Tongue (tissue), 3 donors: ENCODE measurements at places on chromosomes 2 and 18.

DNA sequence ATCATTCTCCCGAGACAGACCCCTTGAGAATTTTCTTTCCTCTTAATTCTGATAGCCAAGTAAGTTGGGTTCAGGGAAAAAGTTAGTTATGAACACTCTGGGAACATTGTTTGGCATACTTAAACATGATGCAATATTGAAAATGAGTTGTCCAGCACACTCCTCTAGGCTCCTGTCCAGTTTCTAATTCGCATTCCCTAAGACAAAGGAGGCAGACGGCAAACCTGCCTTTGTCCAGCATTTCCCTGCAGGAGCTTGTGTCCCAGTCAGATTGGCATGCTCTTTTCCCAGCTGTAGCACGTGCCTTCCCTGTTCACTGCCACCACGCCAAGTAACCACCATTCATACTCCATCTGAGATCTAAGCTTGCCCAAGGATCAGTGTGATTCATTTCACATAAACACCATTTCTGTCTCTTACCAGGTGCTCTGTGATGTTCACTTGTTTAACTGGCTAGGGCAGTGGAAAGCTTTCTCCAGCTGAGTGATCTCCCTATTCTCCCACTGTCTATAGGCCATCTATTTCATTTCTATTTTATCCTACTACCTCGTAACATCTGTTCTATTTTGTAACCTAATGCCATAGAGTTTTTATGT is 150.0 kb upstream of the EPB41L3 start:
- DNase-seq: peak; percentile 57

- DNase-seq: no peak
Observed at GRCh38 chr18:42474577-42474976, 519.5 kb downstream of the PIK3C3 start.

DNA sequence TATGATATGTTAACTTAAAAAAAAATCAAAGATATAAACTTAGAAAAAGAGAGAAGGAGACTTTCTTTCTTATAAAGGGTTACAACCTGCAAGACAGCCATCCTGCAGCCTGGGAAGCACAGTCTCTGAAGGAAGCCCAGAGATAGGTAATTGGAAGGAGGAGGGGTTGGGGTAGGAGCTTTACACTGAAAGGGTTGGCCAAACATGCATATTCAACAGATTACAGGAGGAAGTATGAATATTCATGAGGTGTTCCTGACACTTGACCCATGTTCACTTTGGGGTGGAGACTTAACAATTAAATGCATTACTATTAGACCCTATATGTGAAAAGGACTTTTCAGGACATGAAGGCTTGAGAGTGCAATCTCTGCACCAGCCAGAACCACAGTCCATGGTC is 71.7 kb upstream of the CDH2 start:
- DNase-seq: no peak

GRCh38 chr2:8378016-8378810 is 303.6 kb upstream of the ID2 start:
- no peak for DNase-seq

DNA sequence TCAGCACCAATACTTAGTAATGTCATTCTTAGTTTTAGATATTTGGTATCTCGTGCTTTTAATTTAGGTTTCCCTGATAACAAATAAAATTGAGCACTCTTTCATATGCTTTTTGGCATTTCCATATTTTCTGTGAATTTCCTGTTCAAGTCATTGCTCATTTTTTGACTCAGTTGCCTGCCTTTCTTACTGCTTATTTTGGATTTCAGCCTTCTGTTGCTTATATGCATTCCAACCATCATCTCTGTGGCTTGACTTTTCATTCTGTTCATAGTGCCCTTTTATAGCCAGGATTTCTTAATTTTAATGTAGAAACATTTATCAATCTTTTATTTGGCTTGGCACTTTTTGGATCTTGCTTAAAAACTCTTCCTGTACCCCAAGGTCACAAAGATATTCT is 14.5 kb upstream of the KIF3C start:
- DNase-seq: no peak

GRCh38 chr2:108978709-108979111 is 10.3 kb downstream of the EDAR start:
- DNase-seq: peak; percentile 43

DNA sequence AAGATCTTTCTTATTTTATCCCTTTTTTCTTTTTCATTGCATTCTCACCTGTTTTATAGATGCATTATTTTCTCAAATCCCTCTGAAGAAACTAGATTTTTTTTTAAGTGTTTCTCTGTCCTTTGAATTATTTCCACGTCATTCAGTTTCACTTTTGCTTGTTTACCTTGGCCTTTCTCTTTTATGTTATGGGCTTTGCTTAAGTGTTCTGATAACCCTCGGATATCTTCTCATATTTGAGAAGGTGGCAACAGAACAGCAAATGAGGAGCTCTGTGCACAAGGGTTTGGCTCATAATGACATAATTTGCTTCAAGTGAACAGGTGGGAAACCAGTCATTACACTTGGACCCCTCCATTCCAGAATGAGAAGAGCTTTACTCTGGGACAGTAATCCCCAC is 111.9 kb downstream of the C1D start:
- no peak for DNase-seq

DNA sequence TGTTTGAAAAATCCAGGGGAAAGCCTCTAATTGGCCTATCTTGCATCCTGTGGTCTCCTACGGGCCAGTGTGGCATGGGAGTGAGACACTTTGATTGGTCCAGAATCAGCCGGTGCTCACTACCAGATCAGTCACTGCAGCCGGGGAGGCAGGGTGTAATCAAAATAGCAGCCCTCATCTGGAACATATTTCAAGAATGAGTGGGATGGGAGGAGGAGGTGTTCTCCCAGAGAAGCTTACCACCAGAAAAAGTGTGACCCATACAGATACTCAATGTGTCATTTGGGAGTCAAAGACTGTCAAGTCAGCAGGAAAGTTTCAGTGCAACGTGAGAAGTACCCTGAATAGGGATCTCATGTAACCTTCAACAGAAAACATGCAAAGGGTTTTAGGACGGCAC is 393.9 kb upstream of the SLC14A2 start:
- DNase-seq: no peak

GRCh38 chr2:44965684-44966083 is 24.2 kb downstream of the SIX3 start:
- DNase-seq: no peak

GRCh38 chr18:74291472-74291770 is 342 bp downstream of the CYB5A start:
- DNase-seq: no peak

DNA sequence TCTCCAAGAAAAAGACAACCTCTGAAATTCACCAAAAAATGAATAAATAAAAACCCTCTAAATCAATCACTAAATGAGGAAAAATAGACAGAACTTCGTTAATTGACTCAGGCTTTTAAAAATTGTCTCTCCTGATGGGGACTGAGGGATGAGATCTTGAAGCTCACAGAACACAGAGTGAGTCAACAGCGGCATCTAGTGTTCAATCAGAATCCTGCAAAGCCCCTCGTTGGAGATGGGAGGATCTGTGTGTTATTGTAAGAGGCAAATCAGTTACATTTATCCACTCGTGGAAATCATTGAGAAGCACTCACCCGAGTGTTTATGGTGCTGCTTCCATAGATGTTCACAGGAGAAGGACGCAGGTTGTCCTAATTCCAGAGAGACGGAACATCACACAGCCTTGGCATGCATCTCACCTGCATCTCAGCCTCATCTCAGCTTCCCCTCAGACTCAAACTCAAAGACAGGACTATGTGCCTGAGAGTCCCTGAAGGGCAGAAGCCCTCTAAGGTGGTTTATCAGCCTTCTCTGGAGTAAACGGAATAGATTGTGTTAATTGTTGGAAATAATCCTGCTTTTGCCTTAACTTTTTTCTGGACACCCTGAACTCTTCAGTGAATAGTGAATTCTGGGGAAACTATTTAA is 82.0 kb downstream of the MREG start:
- peak; percentile 89 for DNase-seq

DNA sequence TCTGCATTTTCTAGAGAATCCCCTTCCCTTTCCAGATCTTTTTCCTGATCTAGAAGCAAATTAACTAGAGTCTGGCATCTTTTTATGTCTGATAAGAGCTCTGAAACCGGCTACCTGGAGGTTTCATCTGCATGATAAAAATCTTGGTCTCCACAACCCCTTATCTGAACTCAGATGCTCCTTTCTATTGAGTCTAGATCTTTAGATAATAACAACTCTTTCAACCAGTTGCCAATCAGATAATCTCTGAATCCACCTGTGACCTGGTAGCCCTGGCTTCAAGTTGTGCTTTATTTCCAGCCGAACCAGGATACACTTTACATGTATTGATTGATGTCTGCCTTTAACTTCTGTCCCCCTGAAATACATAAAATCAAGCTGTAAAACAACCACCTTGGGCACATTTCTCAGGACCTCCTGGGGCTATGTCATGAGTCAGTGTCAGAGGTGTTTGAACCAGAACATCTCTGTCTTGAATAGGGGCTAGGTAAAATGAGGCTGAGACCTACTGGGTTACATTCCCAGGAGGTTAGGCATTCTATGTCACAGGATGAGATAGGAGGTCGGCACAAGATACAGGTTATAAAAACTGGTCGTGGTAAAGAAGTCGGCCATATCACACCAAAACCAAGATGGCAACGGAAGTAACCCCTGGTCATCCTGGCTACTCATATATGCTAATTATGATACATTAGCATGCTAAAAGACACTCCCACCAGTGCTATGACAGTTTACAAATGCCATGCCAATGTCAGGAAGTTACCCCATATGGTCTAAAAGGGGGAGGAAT is 20.8 kb downstream of the RALBP1 start:
- DNase-seq: no peak

- DNase-seq: peak; percentile 67
Observed at GRCh38 chr2:18136881-18137475, 258.5 kb downstream of the KCNS3 start.

GRCh38 chr2:10486601-10487079 is 38.5 kb upstream of the ODC1 start:
- DNase-seq: no peak

GRCh38 chr2:149799013-149799705 is 211.6 kb upstream of the MMADHC start:
- peak; percentile 65 for DNase-seq

DNA sequence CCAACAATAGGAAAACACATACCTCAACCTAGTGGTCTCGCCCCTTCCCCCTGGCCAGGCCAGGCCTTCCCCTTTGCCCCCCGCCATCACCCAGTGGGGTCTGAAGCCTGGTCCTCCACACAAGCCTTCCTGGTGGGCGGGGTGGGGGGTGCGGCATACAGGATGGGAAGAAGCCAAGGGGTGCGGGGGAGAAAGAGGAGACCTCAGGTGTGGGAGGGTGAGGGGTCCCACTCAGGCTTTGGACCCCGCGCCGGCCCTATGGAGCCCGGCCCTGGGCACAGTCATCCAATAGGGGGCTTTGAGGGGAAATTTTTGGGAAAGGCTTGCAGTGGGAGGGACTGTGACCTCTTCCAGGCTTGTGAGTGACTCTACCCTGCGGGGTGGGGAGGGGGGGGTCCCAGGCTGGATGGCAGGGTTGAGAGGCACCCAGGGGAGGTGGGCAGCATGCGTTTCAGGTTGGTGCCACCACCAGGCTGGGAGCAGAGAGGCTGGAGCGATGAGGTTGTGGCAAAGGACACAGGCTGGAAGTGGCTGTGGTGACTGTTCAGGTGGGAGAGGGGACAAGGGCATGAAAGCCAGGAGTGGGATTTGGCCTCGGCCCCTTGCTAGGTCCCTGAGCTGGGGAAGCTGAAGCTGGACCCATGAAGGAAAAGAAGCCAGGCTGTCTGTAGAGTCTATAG is 1.3 kb downstream of the SLC66A3 start:
- no peak for DNase-seq

DNA sequence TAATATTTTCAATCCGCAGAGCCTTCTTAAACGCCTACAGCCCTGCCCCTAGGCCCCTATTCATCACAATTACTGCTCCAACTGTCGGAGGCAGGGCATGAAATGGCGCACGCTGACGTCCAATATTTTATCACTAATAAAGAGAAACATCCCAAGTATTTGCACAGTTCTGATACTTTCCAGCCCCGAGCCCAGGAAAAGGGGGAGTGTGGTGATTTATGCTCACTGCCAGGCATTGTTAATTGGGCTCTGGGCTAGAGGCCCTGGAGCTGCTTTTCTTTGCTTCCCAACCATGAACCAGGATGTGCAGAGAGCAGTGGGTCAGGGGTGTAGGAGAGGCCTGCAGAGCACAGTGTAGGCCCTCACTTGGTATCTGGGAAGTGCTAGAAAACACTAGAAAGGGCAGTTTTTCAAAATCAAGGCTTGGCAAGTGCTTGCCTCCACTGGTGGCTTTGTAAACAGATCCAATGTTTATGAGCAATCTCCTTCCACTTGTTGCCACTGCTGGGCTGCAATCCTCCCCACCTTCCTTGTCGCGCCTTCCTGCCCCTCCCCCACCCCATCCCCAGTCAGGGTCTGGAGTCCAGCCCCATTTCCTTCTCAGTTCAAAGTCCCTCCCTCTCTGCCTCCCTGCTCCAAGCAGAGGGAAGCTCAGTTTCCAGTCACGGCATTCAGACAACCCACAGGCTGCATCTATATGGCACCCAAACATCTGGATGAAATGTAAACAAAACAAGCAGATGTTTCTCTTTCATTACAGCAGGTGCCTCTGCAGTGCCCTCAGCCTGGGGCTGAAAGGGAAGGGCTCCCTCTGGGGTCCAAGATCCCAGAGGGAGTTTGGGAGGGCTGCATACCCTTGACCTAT is 83.9 kb upstream of the PKDCC start:
- DNase-seq: peak; percentile 54

GRCh38 chr2:63893163-63893562 is 51.5 kb downstream of the UGP2 start:
- peak; percentile 23 for DNase-seq

- DNase-seq: no peak
Observed at GRCh38 chr2:240589375-240589774, 2.8 kb downstream of the CAPN10 start.

GRCh38 chr2:71516253-71516888 is 63.0 kb downstream of the DYSF start:
- DNase-seq: no peak

- DNase-seq: no peak
Observed at GRCh38 chr2:57546478-57546877, 500.1 kb upstream of the VRK2 start.

DNA sequence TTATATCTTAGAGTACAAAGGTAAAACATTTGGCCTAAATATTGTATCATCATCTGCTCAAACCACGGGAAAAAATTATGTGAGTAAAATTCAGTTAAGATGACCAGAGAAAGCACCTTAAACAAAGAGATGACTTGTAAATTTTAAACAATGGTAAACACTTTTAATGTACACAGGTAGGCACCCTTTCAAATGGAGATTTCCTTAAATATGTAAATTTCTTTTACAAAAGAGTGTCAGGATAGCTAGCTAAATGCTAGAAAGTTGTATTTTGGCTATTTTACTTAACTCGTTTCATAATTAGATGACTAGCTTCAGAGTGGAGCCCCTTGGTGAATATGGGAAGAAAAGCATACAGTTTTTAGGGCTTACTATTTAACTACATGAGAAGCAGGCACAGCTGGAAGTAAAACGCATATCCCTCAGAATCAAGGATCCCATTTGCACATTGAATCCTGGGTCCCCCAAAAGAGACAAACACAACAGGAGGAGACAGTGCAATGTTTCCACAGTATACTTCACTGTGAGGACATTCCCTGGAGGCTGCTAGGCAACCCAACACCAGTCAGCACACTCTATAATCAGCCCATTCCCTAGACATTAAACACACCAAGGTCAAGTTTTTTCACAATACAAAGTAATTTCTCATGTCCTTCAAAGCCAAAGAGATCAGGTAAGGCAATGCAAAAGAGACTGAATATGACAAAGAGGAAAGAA is 1154.4 kb downstream of the DPP10 start:
- DNase-seq: no peak
